ENCODE measurements at places on chromosomes 5 and 9. TPM values are rescaled to one million over a fixed set of nuclear protein-coding genes. Genes with fewer than 3 reads are reported as not detected.

HNRNPH1 gene
- 275 TPM for total RNA-seq

PTGER4 gene
- 73.7 TPM for total RNA-seq

HAPLN1 gene
- not detected for total RNA-seq

TRPM3 gene
- total RNA-seq, result 0.05 TPM

ANKRD31 gene
- total RNA-seq, result not detected

PRUNE2 gene
- total RNA-seq, result 15.5 TPM

FOXD4L4 gene
- not detected for total RNA-seq

FBXL7 gene
- 14.7 TPM for total RNA-seq

DYNC2I2 gene
- total RNA-seq, result 101 TPM

STK10 gene
- total RNA-seq, result 43.8 TPM

KDM3B gene
- 23.9 TPM for total RNA-seq

IPPK gene
- total RNA-seq, result 20.1 TPM

GNA14 gene
- total RNA-seq, result 2.7 TPM

GFI1B gene
- not detected for total RNA-seq

C6 gene
- total RNA-seq, result not detected

ADAMTS16 gene
- total RNA-seq, result not detected

ITGA1 gene
- 21.5 TPM for total RNA-seq

PCDHB4 gene
- 0.10 TPM for total RNA-seq

DAP gene
- total RNA-seq, result 32.6 TPM

C9 gene
- not detected for total RNA-seq

OR2K2 gene
- total RNA-seq, result not detected

PNPLA7 gene
- 0.34 TPM for total RNA-seq

PCDHGB2 gene
- 3.3 TPM for total RNA-seq

SURF2 gene
- total RNA-seq, result 17.1 TPM

FST gene
- total RNA-seq, result 13.3 TPM

HINT2 gene
- total RNA-seq, result 20.4 TPM

PRLR gene
- total RNA-seq, result not detected

HEMGN gene
- total RNA-seq, result not detected

CER1 gene
- total RNA-seq, result not detected

OLFML2A gene
- 0.54 TPM for total RNA-seq

PSD2 gene
- total RNA-seq, result not detected

AFAP1L1 gene
- 72.3 TPM for total RNA-seq

FIBCD1 gene
- total RNA-seq, result not detected

ADAMTSL2 gene
- not detected for total RNA-seq

IL12B gene
- not detected for total RNA-seq

FAM53C gene
- 19.3 TPM for total RNA-seq

EQTN gene
- total RNA-seq, result not detected

SLC46A2 gene
- total RNA-seq, result not detected

NCBP1 gene
- total RNA-seq, result 32.2 TPM

FOXD4 gene
- total RNA-seq, result not detected

TMEFF1 gene
- 19.6 TPM for total RNA-seq

FBP2 gene
- not detected for total RNA-seq

SLC45A2 gene
- total RNA-seq, result not detected

CD14 gene
- 0.60 TPM for total RNA-seq

F2RL1 gene
- 5.8 TPM for total RNA-seq

LNPEP gene
- 15.9 TPM for total RNA-seq

Data from mammary microvascular endothelial cell (primary cell).